ENCODE measurements at places on chromosomes 7 and 10. TPM values are rescaled to one million over a fixed set of nuclear protein-coding genes. Genes with fewer than 3 reads are reported as not detected.

- peaks cover 32% of the 10 kb centered on the region for H3K27me3 ChIP-seq
- peaks cover 4% of the 10 kb centered on the region for H3K36me3 ChIP-seq
- H3K27ac ChIP-seq = no peak overlapping the region
- no peak for DNase-seq
- H3K4me1 ChIP-seq = peaks cover 5% of the 10 kb centered on the region
- no peak overlapping the region for H3K4me3 ChIP-seq
Measured at GRCh38 chr7:150340024-150340749, 1.2 kb downstream of the RARRES2 start.

Gene SLC35B4
- 13.9 TPM for total RNA-seq

Gene AGR2
- total RNA-seq = not detected

Gene FAM13C
- not detected for total RNA-seq

DNA sequence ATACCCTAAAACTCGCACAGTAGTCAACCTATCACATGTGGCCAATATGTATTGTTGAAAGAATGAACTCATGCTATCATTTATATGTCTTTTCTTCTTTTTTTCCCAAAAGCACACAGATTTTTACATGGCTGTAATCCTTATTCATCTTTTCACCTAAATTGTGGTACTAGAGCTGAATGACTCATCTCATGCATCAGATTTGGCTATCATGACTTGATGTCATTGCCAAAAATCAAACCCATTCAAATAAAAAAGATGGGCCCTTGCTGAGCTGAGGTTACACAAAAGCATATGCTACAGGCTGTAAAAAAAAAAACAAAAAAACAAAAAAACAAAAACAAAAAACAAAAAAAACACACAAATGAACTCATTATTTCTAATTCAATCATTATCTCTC lies 3.3 kb upstream of the LMOD2 start:
- H3K27me3 ChIP-seq = peaks cover 11% of the 10 kb centered on the region
- H3K36me3 ChIP-seq = no peaks in the 10 kb centered on the region
- DNase-seq = no peak
- no peak overlapping the region for H3K27ac ChIP-seq
- H3K4me3 ChIP-seq = no peak overlapping the region
- H3K4me1 ChIP-seq = peaks cover 2% of the 10 kb centered on the region

GRCh38 chr7:44222776-44223261 lies 22.0 kb downstream of the YKT6 start:
- no peak for DNase-seq
- H3K4me3 ChIP-seq = no peak overlapping the region
- H3K27me3 ChIP-seq = peaks cover 18% of the 10 kb centered on the region
- H3K27ac ChIP-seq = no peak overlapping the region
- H3K4me1 ChIP-seq = peaks cover 6% of the 10 kb centered on the region

Gene ITGA8
- not detected for total RNA-seq

- H3K27ac ChIP-seq = no peak overlapping the region
- no peak for DNase-seq
- H3K36me3 ChIP-seq = no peaks in the 10 kb centered on the region
- H3K27me3 ChIP-seq = peaks cover 4% of the 10 kb centered on the region
Measured at GRCh38 chr10:114584419-114584818, 73.7 kb downstream of the ABLIM1 start.

Gene SAMD9L
- 17.7 TPM for total RNA-seq

DNA sequence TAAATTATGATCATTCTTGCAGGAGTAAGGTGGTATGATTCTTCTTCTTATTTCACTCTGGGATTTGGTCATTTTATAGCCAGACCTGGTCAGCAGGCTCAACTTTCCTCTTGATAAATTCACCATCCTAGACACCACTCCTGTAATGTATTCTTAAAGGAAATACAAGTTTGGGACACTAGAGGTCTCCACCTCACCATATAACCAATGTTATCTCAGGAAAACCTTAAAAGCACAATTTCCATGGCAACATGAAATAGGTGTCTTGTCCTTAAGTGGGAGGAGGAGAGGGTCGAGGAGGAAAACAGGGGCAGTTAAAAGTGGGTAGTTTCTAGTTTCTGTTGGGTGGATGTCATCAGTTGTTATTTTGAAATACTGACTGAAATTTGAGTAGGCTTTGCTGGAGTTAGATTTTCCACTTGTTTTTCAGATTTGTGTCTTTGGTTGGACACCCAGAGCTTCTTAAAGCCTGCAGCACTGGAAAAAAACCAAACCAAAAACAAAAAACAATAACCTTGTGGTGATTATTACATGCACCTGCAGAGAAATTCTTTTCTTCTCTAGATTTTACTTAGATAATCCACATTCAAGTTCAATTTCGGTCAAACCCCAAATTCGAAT lies 163.1 kb downstream of the PRKCQ start:
- no peaks in the 10 kb centered on the region for H3K4me1 ChIP-seq
- H3K36me3 ChIP-seq = no peaks in the 10 kb centered on the region
- DNase-seq = no peak
- H3K27me3 ChIP-seq = no peaks in the 10 kb centered on the region
- no peak overlapping the region for H3K27ac ChIP-seq

Measured in T-helper 17 cell (primary cell).